Foreskin fibroblast (primary cell): ENCODE measurements at places on chromosomes 2 and 18.

DNA sequence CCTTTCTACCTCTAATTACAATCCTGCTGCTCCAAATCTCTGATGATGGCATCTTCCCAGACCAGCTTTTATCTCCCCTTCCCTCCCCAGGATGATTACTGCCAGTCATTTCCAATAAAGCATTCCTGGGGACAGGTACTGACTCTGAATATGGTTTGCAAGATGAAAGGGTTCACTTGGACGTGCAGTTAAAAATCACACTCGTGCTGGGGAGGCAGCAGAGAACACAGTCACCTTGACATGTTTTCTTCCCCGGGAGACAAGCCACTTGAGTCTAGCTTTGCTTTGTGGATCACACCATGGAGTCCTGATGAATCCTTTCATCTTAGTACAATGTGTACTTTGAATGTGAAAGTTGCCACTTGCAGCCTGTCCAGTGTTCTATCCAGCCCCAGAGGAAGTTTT lies 175.0 kb downstream of the ALPK2 start:
- DNase-seq: no peak

DNA sequence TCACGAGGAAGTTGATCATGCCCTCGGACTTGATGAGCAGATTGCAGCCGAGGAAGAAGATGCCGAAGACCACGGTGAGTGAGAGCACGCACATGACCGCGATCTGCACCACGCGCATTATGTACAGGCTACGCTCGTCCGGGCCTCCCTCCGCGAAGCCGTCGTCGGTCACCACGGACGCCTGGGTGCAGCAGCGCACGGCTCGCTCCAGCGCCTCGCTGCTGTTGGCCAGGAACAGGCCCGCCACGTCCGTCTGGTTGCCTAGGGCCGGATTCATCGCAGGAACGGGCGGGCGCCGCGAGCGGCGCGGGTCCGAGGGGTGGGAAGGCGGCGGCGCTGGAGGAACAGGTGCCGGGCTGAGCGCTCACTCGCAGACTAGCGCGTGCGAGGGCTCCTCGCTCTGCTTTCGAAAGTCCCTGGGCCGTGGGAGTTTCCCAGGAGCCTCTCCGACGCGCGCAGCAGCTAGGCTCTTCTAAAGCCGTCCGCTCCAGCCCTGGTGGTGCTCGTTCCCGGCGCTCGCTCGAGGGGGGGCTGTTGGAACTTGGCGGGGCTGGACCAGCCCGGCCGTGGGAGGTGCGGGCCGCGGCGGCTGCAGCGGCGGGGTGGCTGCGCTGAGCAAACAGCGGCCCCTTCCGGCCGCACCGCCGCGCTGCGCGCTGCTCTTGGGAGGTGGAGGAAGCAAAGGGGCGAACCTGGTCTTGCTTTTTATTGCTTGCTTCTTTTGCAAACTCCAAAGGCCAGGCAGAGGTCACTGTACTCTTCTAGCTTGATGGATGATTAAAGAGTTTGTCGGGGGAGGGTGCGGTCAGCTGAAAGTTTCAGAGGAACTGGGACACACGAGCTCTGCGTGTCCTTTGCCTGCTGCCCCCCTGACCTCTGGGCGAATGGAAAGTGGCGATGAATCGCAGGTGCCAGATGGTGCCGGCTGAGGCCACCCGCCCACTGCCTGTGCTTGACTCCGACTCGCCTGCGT lies at the start of gene RPRM:
Gene RPRM, minus strand, starts transcription at position 474 of the 973 bp plus-strand sequence. Its CDS starts 197 bp downstream, at position 277.
- peak; percentile 62 for DNase-seq

DNA sequence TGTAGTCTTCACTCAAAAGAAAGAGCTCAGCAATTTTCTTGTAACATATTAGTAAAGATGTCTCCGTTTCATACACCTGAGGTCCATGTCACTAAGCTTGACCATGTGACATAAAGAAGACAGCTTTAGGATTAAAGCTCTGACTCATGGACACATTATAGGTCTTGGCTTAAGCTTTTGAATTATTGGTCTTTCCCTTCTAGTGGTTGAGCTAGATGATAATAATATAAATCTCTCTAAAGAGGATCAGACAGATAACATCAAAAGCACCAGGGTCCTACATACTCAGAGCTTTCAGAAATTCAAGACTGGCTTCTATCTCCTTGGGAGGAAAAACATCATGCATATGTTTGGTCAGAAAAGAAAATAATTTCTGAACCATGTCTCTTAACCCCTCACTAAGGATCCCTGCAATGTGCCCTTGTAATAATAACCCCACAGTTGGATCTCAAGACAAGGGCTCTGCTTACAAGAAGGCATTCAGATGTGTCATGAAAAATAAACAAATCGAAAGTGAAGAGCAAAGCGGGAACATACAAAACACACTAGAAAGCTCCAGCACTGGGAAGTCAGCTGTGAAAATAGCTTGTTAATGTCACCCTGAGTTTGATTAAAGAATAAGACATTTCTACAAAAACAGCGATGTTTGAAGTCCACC lies 174.5 kb downstream of the PID1 start:
- DNase-seq: no peak

GRCh38 chr2:215764441-215765048 lies 248.8 kb downstream of the MREG start:
- peak; percentile 80 for DNase-seq

DNA sequence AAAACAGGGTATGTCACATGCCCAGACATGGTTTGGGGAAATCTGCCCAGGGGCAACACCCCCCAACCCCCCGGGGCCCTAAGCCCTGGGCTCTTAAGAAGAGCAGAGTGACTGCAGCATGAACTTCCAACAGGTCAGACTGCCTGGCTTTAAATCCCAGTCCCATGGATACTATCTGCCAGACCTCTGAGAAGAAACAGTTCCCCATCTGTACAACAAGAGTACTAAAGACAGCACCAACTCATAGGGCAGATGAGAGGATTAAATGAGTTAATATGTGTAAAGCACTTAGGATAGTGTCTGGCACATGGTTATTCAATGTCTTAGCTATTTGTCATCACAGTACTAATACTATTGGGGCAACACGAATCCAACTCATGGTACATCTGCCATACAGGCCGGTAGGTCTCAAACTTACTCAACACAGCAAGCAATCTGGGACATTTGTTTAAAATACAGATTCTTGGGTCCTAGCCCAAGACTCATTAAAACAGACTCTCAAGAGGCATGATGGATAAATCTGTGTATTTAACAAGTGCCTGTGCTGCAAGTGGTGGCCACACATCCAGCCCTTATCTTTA lies 23.4 kb downstream of the CDH2 start:
- DNase-seq: peak; percentile 25

DNA sequence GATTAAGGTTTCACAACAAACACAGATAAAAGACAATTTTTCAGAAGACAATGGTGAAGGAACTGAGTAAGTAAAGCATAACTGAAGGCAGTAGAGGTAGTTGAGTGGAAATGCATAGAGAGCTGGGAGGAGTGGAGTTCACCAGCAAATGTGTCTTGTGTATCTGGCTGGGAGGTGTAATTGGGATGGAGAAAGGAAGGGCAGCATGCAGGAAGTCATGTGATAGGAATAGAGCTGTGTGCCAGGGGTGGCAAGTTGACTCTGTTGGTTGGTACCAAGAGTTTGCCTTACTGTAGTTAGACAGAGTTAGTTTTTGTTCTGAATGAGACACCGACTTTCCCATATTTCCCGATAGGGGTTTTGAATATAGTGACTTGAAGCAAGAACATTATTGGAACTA lies 56.3 kb downstream of the FMNL2 start:
- DNase-seq: no peak

DNA sequence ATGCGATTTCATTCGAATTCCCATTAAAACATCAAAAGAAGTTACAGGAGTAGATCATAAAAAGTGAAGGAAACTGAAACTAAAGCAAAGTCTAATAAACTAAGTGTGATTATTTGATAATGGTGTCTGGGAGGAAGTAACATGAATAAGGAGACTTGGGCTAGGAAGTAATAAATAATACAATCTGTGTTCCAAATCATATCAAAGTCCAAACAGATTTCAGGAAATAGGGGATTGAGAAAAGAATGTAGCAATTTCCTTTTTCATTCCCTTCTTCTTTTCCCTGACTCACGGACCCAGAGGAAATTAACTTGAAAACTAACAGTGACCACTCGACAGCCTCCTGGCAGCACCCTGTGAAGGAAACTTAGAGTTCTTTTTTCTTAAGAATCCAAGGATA lies 758.4 kb upstream of the GCFC2 start:
- no peak for DNase-seq

- DNase-seq: no peak
Observed at GRCh38 chr2:117953231-117953630, 60.6 kb downstream of the CCDC93 start.

GRCh38 chr2:25044011-25044410 lies 2.1 kb downstream of the EFR3B start:
- DNase-seq: no peak

DNA sequence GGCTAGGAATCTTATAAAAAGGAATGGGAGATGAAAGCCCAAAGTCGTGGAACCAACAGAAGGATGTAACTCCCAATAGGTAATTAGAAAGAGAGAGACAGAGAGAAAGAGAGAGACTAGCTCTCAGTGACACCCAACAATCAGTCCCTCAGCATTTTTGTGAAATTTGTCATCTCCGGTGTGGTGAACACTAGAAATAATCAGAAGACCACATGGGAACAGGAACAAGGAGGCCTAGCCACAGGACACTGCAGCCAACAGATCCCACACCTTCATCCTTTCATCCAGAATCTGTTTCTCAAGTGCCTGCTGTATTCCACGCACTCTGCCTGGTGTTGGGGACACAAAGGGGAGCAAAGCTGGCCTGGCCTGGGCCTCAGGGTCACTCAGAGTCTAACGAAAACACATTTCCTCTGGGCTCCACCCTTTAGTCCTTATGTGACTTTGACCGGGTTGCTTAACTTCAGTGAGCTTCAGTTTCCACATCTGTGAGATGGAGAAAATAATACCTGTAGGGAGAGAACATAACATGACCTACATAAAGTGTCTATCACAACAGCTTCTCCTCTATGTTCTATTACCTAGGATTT lies 53.1 kb downstream of the EHD3 start:
- no peak for DNase-seq

- DNase-seq: no peak
Observed at GRCh38 chr2:181152701-181153100, 172.3 kb downstream of the UBE2E3 start.

- no peak for DNase-seq
Observed at GRCh38 chr2:162607915-162608314, 230.7 kb downstream of the KCNH7 start.

DNA sequence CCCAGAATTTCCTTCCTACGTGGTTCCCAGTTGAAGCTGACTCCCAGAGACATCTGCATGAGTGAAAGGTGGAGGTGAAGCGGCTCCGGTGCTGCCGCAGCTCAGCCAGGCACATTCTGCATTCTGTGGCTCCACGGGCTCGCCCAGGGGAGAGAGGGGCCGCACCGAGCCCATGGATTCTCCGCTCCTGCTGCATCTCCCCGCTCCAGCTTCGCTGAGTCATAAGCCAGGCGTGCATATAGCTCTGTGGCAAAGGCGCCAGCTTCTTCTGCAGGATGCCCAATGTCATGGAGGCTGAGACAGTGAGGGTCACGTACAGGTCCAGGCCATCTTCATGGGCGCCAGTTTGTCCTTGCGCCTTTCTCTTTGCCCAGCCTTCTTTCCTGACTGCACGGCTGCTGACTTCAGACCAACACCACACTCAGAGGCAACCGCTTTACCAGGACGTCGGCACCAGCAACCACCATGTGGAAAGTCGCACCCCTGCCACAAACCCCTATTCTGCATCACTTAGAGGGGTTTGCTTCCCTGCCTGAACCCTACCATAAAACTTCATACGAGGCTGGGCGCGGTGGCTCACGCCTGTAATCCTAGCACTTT lies 215.7 kb downstream of the MGAT5 start:
- DNase-seq: no peak

DNA sequence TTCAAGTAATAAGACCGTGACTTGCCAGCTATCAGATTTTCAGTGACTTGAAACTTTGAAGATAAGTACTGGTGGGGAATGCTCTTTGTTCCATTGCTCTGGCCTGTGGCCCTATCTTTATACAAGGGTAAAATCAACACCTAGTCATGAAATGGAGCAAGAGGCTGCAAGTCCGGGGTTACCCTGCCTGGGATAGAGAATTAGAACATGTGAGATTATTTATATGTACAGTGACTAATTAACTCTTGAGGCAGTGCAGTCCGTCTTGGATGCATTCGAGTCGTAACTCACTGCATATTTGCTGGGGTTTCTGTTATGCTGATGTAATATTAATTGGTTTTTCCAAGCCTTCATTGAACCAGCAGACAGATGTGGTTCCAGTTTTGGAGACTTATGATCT lies 105.8 kb upstream of the LYPD6 start:
- DNase-seq: no peak

- DNase-seq: peak; percentile 48
Observed at GRCh38 chr2:212005085-212005671, 533.4 kb downstream of the ERBB4 start.

DNA sequence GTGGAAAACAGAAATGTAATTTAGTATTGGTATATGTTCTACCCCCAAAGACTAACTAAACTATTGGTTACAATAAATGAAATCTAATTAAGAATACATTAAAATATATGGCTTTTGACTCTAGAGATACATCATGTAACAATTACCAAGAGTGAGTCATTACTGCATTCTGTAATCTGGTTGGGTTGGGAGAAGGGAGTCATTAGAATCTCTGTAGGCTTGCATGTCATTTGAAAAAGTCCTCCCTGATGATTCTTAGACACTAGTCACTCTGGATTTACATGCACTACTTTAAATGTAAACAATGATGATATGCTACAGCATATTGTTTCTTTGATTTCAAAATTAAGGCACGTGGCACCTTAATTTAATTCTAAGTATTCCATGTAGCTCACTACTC lies 293.4 kb upstream of the CHST9 start:
- DNase-seq: no peak

DNA sequence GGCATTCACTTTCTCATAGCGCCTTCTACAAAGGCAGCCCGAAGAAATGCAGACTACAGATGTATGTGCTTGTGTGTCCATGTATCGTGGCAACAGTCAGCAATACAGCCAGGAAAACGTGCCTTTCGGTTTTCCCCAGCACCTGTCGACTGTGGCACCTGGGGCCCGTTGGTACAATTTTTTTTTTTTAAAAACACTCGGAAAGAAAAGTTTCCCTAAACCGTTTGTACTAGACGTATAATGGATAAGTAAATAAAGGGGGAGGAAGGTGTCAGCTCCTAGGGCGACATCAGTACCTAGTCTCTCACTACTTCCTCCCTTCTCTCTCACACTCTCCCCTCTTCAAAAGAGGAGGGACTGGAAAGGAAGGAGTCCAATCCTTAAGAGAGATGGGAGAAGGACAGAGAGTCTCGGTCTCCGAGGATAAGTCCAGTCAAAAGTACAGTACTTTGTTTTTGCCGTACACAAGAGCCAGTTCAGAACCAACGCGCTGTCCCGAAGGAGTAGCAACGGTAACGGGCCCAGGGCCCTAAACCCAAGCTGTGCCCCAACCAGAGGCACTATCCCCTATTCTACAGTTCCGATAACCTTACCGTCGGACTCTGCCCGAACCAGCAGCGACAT lies 759 bp downstream of the PPP4R3B start:
- peak; percentile 63 for DNase-seq
